ENCODE measurements at places on chromosomes 2 and 18.

- DNase-seq: no peak
Observed at GRCh38 chr2:117614823-117615534, 199.5 kb upstream of the DDX18 start.

DNA sequence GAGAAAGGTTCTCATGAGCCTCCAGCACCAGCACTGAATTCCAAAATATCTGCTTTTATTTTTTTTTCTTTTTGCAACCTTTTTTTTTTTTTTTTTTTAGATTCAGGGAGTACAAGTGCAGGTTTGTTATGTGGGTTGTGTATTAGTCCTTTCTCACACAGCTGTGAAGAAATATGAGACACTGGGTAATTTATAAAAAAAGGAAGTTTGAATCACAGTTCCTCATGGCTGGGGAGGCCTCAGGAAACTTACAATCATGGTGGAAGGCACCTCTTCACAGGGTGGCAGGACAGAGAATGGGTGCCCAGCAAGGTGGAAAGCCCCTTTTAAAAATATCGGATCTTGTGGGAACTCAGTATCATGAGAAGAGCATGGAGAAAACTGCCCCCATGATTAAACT lies 7.9 kb upstream of the TMX3 start:
- no peak for DNase-seq

DNA sequence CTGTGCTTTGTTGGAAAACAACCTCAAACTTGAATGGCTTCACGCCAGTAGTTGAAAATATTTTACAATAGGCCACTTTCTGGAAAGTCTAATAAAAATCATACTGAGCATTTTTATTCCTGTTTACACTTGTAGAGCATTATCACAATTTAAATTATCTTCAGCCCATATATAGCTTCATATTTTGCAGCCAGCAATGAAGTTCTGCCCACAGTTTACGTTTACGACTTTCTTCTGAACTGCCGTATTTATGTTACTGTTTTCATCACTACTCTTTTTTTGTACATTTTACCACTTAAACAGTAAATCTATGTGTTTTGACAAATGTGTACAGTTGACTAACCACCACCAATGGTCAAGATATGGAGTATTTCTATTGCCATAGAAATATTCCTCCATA lies 86.2 kb downstream of the COPS8 start:
- DNase-seq: no peak

DNA sequence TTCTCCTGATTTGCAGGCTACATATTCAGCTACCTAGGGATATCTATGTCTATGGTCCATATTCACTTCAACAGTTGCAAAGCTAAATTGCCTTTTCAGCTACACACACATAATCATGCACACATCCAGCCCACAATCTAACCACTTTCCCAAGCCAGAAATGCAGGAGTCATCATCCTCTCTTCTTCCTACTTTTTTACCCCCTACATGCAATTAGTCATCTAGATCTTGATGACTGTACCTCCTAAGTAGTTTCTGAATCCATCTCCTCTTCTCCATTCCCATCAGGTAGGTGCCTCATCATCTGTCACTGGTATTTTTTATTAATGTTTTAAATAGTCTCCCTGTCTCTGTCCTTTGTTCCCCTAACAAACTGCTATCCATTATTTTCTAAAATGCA lies 23.7 kb upstream of the SPRED2 start:
- no peak for DNase-seq

DNA sequence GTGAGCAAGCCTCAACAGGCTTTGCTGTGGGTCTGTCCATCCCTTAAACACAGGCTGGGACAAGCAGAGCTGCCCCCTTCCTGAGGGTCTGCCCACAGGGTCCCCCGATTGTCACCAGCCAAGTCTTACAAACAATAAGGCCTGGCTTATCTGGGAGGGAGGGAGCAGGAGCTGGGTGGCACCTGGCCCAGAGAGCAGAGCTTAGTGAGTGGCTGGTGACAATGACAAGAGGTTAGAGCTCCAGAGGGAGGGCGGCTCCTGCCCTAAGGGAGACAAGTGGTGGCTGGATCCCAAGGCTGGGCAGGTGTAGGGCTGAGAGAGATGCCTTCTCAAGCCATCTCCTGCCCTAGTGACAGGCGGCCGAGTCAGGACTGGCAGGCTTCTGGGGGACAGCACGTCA lies 125.5 kb downstream of the KLHL29 start:
- no peak for DNase-seq

- no peak for DNase-seq
Observed at GRCh38 chr2:165743442-165743841, 50.6 kb downstream of the GALNT3 start.

DNA sequence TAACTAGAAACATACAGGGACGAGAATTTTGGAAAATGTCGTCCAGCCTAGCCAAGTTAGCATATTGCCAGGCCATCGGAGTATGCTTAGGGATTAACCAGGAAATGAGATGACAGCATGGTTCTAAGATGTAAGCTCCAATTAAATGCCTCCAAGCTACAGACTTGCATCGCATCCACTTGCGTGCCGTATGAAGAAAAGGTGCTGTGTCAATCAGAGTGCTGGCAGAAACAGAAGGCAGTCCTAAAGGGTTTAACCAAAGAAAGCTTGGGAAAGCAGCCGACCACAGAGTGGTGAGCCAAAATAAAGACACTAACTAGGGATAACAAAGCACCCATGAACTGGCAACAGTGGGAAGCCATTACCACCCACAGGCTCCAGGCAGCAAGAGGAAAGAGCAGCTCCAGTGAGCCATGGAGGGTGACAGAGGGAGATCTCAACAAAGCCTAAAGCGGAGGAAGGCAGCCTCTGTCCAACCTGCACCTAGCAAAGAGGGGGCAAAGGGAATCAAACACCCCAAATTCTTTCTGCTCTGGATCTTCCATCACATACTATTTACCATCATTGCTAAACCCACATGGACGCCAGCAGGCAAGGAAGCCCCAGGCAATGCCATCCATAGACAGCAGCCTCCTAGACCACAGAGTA lies 27.6 kb upstream of the SOCS6 start:
- DNase-seq: no peak

DNA sequence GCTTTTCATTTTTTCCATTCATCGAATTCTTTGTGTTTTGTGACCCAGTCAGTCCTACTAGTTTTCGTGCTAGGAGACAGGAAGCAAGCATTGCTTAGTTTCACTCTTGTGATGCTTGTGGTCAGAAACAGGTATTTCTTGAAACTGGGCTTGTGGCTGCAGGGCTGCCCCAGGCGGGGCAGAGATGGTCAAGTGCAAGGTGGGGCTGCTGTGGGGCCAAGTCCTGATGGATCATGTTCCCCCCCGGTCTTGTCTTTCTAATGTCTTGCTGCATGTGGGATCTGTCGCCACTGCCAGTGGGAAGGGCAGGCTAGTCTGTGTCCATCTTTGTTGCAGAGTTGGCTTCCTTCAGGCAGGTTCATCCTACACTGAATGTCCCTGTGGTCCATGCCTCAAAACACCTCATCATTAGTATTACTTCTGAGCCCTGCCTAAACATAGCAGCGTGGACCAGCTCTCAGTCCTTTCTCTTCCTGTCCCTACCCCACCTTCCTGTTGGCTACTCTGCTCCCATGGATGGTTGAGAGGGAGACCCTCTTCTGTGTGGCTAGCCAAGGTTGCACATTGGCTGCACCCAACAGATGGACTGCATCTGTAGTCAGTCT lies 38.7 kb downstream of the INPP4A start:
- DNase-seq: no peak

DNA sequence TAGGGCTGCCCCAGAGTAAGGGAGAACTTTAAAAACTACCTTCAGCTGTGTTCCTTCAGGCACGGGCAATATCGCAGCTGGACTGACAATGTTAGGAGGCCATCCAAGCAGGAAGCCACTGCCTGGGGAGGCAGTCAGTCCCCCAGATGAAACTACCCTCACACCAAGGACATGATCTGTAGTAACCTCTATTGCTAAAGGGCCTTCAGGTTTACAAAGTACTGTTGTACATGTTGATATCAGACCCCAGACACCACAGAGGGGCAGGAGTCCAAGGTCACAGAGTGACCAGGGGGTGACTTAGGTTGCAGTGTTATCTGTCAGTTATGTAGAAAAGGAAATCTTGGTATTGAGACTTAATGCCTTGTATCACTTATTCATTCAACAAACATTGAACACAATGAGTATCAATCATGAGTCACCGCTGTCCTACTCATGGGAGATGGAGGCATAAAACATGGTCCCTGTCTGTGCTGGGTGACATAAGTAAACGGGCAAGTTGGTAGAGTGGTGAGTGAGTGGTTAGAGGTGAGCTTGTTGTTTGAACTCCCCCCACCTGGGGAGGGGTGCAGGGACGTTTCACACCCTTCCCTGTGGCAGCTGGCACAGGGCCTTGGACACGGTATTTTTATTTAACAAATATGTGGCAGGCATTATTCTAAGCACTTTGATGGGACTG lies 7.1 kb downstream of the CABLES1 start:
- DNase-seq: no peak

GRCh38 chr2:148989882-148990493 lies 48.5 kb upstream of the LYPD6B start:
- DNase-seq: no peak

DNA sequence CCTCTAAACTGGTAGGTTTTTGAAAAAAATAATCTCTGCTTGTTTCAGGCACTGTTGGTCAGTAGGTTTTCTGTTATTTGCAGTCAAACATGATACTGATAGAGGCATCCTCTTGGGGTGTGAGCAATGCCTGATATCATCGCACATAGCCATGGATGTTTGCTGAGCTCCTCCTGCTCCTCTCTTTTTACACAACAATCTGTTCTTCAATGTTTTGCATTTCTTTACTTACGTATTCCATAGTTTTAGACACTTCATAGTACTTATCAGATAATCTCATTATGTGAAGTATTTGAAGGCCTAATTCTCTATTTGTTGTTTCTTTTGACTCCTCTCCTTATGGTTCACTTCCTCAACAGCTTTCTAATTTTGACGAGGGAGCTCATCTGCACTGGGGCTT lies 23.0 kb upstream of the HS6ST1 start:
- no peak for DNase-seq

- DNase-seq: no peak
Observed at GRCh38 chr18:47749600-47749973, 180.9 kb downstream of the SMAD2 start.

GRCh38 chr2:118049816-118050140 lies 35.9 kb upstream of the CCDC93 start:
- DNase-seq: no peak

- no peak for DNase-seq
Observed at GRCh38 chr2:134588556-134588955, 130.2 kb downstream of the TMEM163 start.

- no peak for DNase-seq
Observed at GRCh38 chr2:109724533-109725460, 69.3 kb upstream of the RGPD5 start.

DNA sequence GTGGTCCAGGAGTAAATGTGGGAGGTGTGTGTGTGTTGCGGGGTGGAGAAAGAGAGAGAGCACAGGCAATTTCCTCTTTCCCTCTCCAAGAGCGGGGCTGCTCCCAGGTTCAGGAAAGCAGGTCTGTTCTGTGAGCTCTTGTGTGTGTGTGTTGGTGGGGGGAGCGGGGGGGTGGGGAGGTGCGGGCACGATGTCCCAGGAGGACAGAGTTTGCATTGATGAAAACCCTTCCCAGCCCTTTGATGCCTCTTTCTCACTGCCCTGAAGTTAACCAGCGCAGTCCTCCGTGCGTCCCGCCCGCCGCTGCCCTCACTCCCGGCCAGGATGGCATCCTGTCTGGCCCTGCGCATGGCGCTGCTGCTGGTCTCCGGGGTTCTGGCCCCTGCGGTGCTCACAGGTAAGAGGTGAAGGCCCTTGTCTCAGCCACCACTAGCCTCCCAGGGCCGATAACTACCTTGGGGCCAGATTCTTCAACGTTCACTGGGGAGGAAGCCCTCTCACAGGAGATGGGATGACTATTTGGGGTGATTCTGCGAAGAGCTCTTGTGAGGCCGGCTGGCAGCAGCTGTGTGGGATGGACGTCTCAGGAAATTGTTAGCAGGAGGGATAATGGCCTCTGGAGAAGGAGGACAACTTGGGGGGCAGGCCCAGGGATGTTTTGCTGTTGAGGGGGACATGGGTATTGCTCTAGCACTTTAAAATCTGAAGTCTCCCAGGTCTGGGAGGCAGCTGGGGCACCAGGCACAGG lies at the start of gene SNORC:
Gene SNORC, plus strand, starts transcription at position 247 of the 748 bp plus-strand sequence. Its CDS starts 78 bp downstream, at position 325.
- DNase-seq: no peak

GRCh38 chr18:64972545-64972944 lies 778.3 kb upstream of the CDH7 start:
- DNase-seq: no peak

GRCh38 chr2:202133909-202134265 lies 60.8 kb downstream of the KIAA2012 start:
- no peak for DNase-seq

GRCh38 chr18:46899274-46899948 lies 17.9 kb downstream of the PIAS2 start:
- DNase-seq: no peak

- no peak for DNase-seq
Observed at GRCh38 chr2:110740747-110741349, 8.5 kb downstream of the ACOXL start.

DNA sequence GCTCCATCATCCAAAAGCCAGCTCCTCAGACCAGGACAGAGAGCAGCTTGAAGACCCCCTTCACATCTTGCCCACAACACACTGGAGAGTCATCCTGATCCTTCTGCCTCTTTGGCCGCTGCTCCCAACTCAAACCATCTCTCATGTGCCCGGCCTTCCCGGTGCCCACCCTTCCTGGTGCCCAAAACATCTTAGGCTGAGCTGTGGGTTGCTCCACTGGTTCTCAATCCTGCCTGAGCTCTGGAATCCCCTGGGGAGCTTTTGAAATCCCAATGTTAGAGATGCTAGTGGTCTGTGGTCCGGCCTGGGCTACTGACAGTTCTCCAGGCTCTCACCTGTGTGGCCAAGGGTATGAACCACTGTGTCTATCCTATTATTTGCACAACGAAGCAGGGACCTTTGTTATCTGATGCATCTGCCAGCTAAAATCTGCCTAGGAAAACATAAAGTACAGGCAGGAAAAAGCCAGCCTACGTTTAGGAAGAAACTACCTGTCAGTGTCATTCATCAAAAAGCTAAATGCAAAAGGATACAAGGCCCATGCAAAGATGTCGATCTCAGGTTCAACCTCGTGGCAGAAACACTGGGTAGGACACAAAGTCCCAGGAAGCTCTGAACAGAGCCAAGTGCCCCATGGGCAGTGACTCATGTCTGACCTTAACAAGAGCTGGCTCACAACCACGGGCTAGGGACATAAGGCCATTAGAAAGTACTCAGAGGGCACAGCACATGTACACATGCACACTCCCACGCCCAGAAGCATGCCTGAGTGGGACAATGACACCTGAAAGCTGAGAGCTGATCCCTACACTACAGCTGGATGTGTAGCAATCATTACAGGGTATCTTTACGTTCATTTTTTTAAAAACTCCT lies 30.8 kb downstream of the TBC1D8 start:
- DNase-seq: no peak

DNA sequence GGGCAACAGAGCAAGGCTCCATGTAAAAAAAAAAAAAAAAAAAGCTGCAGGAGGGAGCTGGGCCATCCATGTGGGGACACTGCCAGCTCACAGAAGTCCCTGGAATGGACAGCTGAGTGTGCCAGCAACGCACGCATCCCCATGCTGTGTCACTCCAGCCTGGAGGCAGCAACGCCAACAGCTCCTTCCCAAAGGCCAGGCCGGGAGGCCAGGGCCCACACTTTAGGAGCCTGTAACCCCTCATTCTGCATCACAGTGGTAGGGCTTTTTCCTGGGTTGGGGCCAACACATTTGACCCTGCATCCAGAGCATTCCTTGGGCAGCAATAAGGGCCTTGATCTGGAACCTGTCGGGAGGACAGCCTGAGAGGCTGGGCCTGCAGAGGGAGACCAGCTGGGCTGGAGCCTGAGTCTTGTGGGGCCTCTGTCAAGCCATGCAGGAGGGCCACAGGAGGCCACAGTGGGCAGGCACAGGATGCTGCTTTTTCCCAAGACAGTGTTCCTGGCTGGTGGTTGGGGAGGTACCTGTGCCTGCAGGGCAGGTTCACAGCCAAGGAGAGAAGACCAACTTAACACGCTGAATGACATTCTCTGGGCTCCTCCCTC lies 16.8 kb upstream of the KCNK3 start:
- no peak for DNase-seq
